ENCODE measurements at places on chromosomes 3 and 15.

DNA sequence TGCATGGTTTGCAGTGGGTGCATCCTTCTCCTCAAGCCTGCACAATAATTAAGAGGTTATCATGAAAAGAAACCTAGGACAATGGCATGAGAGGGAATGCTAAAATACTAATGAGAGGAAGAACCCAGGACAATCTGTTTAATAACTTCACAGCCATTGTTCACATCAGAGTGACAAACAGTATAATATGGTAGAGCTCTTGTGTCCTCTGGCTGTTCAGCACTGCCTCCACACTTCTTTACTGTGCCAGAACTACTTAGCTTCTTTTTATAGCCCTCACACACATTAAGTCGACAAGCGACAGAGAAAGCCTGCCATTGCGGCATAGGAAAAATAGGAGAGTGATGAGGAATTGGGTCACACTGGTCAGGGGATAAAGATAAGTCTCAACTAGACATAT is 65.0 kb upstream of the MEIS2 start:
- no peak for DNase-seq

- DNase-seq, result no peak
These were observed 23.7 kb downstream of the ADCY5 start for GRCh38 chr3:123424999-123425712.

DNA sequence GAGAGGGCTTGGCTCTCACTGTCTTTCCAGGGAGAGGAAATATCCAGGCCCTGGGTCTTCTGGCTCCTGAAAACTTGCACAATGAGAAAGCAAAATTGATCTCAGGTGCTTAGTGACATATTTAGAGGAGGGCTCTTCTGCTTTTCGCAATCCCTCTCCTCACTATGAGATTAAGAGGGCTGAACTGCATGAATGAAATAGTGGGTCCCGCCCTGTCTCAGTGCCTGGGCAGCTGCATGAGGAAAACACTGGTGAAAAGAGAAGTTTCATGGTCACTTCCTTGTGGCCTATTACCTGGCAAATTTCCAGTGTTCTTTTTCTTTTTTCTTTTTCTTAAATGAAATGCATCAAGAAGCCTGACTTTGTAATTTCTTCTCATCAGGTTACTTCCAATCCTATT is 73.5 kb downstream of the TRAK1 start:
- no peak for DNase-seq

DNA sequence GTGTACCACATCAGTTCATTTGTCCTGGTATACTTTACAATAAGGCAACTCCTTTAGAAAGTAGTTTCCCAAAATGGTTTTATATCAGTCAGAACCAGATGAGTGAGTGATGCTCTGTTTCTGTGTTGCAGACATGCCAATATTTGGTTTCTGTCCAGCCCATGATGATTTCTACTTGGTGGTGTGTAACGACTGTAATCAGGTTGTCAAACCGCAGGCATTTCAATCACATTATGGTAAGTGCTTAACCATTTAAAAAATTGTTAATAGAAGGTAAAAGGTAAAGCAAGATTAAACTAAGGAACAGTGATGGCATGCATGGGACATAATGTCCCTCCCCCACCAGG is 40.0 kb upstream of the SCAANT1 start:
- DNase-seq, result no peak

DNA sequence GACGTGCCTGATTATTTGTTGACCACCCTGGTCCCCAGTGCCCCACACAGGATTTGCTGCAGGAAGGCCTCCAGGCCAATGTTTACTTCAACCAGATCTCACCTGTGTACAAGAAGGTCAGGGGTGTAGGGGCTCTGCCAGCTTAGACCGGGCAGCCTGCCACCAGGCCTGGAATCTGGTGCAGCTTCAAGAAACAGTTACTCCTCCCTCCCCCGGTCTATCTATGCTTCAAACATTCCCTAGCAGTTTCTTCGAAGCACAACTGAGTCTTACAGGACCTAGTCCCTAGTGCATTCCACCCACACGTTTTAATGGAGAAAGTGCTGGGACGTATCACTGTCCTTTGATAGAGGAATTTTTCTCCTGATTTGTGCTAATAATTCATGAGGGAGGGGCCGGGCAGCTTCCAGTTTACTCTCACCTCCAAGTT is 8.0 kb downstream of the SH3BP5 start:
- no peak for DNase-seq

DNA sequence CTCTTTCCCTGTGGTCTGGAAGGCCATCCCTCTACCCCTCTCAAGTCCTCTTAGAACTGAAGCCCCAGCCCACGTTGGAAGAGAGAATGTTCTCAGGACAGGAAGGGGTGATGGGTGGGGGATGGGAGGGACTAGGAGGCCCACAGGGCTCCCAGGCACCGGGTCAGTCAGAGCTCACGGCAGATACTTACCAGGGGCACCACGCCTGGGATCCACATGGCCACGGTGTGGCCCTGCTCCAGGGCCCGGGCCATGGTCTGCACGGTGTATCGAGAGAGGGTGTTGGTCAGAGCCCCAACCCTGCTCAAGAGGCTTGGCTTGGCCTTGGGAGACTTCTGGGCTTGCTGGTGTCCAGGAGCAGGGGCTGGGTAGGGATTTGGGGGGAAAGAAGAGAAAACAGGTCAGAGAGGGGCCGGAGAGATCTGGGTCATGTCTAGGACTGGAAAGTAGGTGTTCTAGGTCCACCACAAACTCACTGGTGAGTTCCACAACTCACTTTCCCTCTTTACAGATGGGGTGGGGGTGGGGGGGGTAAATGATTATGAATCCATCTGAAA is 9.8 kb downstream of the PLIN1 start:
- no peak for DNase-seq

DNA sequence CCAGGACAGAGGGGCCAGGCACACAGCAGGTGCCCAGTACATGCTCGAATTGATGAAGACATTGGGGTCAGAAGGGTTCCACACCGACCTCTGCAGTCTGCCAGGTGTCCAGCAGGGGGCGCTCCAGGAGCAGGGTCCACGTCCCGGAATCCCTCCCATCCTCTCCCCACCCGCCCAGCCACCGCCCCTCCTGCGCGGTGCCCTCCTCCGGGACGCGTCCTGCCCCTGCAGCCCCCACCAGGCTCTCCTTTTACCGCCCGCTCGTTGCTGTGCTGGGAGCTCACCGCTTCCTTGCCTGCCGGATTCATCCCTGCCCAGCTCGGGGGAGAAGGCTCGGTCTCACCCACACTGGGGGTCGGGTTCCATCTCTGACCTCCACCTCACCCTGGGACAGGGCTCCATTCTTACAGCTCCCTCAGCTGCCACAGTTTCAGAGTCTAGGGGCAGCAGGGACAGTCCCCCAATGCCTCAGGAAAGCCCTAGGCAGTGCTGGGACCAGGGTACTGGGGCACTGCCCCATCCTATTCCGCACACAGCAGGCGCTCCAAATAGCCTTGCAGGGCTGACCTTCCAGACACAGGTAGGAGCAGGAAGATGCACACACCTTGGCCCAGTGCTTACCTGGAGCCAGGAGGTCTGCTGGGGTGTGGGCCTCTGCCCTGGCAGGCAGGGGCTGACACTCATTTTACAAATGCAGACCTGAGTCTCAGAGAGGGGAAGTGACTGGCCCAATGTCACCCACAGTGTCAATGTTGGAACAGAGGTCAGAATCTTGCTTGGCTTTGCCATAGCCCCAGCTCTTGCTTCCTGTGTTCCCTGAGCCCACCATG is 31.0 kb downstream of the GRIP2 start:
- peak; percentile 89 for DNase-seq

DNA sequence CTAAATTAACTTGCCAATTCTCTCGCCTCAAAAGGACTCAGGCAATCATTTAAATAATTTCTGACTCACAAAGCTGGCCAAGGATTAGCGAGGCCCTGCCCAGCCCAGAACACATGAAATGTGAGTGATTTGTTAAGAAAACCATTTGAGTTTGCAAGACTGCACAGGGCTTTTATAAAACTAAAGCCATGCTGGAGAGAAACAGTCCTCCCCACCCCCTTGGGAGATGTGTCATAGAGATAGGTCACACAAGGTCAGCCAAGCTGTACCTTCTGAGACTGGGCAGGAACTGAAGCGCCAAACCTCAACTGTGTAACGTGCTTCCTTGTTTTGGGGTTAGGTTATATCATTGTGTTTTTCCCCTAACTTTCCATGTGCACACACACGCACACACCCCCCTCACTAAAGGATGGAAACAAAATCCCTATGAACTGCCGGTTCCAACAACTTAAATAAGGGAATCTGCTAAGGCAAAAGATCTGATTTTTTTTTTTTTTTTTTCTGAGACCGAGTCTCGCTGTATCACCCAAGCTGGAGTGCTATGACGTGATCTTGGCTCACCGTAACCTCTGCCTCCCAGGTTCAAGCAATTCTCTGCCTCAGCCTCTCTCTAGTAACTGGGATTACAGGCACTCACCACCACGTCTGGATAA is 8.1 kb downstream of the SPATA12 start:
- DNase-seq, result no peak

- DNase-seq, result peak; percentile 73
These were observed at the start of gene WNT7A for GRCh38 chr3:13879946-13880810. TSS of gene WNT7A (minus strand) at chr3:13880071. CDS start at chr3:13879816, 255 bp downstream.

DNA sequence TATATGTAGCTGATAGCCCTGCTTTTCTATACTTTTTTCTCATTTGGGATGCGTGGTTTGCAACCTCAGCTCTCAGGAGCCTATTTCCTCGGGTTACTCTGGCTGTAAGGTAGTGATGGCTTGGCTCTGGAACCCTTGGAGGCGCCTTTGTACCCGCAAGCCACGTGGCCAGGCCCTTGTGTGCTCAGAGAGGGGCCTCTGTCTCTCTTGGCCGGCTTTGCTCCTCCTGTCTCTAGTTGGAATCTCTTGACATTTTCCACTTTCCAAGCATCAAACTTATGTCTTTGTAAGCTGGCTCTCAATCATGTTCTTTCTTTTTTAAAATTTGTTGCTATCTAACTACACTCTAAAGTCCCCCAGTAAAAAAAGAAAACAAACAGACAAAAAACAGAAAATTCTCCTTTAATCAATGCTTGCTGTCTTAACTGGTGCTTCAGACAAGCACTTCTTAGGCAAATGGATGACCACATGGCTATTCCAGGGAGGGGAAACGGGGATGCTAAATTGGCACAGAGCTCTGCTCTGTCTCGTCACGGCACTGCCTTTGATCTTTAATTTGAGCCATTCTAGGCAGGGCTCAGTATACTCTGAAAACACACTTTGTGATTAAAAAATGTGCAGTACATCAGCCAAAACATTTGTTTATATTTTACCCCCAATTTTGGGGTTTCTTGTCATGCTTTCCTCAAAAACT is 180.4 kb upstream of the NR2E3 start:
- DNase-seq, result no peak

All from HEK293T (cell line).